ENCODE measurements at places on chromosomes 11 and 22.

DNA sequence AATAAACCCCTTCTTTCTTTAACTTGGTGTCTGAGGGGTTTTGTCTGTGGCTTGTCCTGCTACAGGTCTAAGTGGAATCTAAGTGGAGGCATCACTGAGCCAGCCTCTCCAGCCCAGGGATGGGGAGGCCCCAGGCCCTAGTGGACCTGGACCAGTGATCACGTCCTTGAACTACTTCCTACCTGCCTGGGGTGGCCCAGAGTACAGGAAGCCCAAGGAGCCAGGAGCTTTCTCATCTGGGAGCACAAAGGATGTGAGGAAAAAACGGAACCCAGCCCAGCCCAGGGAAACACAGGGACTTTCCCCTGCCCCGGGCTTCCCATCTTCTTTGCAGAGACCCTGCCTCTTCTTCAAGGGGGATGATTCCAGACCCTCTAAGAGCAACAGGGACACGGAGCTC, 3.5 kb upstream of the CD5 start:
- DNase-seq, result no peak

DNA sequence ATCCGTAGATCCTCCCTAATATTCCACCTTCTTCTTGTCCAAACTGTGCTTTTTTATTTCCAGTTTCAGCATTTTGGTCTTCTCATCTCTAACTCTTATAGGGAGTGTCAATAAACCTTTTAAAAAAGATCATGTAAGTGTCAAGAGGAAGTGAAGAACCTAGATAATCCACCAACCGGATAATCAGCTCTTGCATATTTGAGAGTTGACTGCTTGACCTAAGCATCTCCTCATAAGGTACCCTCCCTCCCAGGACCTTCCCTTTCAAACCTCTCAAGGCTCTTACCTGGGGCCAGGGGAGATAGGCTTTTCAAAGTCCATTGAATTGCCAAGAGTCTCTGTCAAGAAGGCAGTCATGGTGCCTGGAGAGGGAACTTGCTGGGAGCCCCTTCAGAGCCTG, 691 bp upstream of the EHF start:
- DNase-seq, result no peak

DNA sequence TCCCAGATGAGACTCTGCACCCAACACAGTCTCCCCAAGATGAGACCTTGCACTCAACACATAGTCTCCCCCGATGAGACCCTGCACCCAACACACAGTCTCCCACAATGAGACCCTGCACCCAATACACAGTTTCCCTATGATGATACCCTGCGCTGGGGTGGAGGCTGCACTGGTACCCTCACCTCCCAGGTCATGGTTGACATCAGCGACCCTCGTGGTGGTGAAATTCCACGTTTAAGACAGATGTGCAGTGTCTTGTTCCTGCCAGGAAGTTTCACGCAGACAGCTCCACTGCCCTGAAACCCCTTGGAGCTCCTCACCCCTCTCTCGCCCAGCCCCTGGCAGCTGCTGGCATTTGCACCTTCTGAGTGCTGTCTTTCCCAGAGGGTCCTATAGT, 9.5 kb downstream of the MUC5AC start:
- DNase-seq, result no peak

DNA sequence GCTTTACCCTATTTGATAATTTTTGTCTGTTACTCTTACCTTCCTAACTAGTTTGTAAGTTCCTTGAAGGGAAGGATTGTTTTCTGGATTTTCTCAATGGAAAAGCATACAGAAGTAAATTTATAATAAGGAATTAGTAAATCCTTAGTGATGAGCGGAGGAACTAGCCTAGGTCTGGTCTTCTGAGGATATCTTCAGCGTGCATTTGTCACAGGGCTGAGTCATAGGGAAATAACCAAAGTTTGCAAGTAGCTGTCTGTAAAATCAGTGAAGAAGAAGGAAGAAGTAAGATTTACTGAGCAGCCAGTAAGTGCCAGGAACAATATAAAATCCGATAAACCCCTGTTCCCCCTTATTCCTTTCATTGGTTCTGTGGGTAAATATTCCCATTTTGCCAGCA, 162.7 kb upstream of the SORL1-AS1 start:
- DNase-seq, result no peak

DNA sequence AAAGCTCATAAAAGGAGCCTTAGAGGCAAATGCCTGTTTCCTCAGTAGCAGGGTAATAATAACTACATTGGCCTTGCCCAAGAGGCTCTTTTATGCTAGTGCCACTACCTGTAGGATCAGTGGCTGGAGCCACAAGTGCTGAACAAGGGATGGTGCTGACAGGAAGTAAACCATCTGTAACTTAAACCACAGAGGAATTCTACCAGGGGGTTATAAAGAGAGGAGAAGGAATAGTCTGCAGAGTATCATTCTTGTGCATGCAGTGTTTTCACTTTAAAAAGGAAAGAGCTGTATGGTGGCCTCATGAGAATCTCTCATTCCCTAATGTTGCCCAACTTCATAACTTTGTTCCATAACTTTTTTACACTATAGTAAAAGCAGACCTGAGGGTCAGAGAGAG, 168.1 kb downstream of the DBX1 start:
- DNase-seq, result no peak

DNA sequence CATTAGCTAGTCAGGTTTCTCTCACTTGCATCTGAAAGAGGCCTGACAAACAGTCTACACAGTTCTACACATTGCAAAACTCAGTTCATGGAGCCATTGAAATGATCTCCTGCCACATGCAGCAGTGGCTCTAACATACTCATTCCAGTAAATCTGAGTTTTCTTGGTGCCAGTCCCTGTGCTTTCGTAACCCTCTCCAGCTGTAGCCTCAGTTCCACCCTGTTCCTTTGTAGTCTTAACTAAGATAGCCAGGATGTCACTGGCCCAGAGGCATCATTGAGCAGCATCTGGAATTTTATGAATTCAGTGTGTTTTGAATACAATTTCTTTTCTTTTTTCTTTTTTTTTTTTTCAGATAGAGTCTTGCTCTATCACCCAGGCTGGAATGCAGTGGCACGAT, 37.4 kb upstream of the ZBED5 start:
- DNase-seq, result no peak

DNA sequence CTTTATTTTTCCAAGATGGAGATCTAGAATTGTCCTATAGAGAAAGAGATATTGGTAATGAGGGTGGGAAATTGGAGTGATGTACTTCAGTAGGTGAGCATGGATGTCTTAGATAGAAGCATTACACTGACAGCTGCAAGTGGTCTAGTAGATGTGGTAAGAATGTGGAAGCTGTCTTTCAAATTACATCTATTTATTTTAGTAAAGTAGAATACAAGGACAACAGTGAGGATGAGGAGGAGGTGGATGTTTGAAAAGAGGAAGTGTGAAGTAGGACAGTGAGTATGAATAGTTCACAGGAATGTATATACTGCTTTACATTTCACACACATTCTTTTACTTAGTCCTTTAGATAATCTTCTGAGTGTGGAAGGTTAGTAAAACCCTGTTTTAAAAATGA, 64.2 kb downstream of the HIPK3 start:
- DNase-seq, result no peak

DNA sequence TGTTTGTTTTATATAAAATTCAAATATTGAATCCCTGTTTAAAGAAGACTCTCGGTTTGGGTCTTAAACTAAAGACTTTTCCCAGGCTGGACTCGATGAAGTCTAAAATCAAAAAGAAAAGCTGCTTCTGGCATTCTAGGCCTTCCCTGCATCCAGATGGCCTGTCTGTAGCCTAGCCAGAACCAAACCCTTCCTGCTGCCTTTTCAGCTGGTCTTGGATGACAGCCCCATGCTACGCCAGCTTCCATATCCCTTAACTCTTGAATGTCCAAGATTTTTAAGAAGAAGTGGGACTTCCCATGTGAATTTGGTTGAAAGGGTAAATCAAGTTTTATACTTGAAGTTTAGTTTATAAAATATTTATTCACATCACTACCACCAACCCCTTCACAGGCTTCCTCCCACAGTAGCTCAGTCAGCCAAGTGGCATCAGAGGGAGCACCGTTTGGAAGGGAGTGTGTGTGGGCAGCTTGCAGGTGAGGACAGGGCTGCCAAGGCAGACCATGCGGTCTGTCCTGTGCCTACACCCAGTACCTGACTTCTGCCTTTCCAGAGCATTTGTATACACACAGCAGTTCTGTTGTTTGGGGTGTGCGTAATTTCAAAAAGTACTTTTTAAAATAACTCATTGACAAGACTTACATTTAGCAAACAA, 18.2 kb upstream of the PSMA1 start:
- DNase-seq, result no peak

DNA sequence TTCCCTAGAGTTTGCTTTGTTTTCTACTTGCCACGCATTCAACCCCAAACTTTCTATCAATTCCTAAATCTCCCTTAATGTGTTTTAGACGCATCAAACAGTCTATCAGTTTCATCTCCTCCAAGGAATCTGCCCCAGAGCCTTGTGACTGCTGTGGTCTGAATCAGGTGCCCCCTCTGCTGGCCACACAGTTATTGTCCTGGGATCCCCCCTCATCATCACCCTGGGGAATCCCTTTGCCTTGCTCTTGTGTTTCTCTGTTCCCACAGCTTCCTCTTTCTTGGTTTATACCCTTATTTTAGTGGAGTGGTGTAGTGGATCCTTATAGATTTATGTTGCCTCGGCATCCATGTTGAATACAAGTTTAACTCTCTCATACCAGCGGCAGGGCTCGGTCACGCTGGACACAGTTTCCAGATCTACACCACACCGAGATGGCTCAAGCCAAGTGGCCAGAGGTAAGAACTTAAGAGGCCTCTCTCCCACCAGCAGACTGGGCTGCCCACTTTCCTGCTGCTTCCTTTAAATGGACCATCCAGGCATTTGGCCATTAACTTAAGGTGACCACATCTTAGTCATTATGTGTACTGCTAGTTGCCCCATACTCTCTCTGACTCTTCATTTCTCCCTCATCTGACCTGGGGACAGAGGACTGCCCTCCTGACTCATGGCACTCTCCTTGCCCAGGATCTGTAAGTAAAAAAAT, 8.2 kb downstream of the UPB1 start:
- DNase-seq, result peak; percentile 70

- no peak for DNase-seq
Observed at GRCh38 chr22:31092161-31092560, 11.0 kb downstream of the SMTN start.

- no peak for DNase-seq
Observed at GRCh38 chr22:11042116-11042515, 4485.9 kb upstream of the OR11H1 start.

DNA sequence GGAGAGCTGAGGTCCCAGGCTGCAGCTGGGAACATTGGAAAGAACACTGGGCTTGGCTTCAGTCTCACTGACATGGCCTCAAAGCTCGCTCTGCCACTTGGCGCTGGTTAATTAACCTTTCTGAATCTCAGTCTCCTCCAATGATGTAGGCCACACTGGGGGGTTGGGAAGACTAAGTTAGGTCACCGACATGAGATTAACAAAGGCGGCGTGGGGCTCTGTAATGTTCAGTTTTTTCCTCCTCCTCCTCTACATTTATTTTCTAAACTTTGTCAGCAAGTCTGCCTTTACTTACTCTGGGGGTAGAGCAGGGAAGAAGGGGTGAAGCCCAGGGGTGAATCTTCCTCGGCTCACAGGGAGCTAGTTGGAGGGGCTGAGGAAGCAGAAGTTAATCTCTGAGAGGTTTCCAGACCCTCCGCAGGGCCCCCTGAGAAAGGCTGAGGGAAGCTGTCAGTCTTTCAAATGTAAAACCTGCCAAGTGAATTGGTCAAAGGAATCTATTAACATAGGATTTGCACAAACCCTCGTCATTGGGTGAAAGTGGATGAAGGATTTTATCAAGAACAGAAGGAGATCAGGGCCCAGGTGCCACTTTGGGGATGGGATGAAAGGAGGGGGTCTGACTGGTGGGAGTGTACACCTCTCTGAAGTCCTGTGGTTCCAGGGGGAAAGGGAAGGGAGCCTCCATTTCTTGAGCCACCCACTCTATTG, 32.1 kb upstream of the TENM4 start:
- DNase-seq, result no peak

- DNase-seq, result no peak
Observed at GRCh38 chr11:9516113-9516512, 55.3 kb downstream of the ZNF143 start.

GRCh38 chr11:117595440-117595839, 201.6 kb downstream of the DSCAML1 start:
- no peak for DNase-seq

DNA sequence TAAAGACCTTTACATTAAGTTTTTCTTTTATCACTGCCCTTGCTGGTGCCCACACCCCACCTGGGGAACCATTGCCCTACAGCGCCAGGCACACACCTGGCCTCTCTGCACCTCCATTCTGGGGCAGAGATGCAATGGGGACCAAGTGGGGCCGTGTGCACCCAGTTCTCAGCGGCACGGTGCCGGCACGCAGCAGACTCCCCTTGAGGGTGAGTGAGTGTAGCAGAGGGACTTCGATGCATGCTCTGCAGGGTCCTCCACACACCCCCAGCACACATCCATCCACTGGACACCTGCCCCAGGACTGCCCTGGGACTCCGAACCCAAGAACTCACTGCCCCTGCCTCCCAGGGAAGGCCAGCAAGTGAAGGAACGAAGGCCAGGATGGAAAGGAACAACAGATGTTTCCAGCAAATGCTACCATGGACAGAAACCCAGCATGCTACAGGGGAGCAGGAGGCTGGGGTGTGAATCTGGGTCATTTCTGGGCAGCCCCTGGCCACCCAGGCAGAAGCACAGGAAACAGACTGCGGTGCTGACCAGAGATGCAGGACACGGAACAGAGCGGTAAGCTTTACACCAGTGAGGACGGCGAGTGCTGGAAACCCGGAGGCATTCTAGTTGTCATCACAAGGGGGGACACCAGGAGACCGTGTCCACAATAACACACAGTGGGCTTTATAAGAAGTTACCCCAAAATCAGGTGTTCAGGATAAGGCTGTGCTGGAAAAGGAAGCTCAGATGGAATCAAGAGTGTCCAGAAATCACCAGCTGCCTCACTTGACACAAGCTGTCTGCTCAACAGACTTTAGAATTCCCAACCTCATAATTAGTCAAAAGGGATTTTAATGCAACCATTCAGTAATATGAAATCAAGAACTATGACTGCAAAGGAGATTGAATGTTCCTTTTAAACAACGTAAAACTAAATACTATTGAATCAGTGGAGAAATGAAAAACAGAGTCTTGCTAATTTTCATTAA, 32.7 kb upstream of the MOB2 start:
- no peak for DNase-seq

DNA sequence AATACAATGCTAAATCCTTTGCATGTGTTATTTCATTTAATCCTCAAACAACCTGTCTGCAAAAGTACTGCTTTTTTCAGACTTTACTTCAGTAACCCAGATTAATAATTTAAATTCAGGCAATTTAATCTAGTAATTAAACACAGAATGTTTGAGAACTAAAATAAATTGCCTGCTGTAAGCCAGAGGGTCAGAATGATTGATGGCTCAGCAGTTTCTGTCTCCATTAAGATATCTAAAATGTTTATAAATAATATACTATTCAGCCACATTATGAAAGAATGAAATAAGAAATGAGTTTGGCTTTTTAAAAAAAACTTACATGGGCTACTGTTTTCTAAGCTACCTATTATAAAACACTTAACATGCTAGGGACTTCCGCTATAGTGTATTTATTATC, 846.0 kb downstream of the FAM181B start:
- DNase-seq, result no peak

GRCh38 chr11:18001191-18001590, 11.7 kb downstream of the SERGEF start:
- no peak for DNase-seq
